ENCODE measurements at places on chromosomes 11 and 22.

DNA sequence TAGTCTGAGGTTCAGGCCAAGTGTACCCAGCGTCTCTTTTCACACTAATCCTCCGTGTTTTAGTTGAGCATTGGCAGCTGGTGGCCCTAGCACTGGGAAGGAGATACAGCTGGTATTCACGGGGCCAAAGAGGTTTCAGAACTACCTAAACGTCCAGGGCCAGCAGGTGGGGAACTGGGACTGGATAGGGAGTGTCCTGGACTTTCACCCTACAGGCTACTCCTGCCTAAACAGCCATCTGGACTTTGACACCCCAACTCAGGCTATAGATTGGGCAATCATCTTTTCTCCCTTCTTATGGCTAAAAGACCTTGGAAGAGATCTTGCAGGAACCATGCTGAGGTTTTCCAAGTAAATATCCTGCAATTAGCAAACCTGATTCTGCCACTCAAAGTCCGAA, 2.8 kb downstream of the SPON1 start:
- DNase-seq = no peak

- DNase-seq = no peak
Measured at GRCh38 chr11:77801477-77801876, 19.0 kb downstream of the RSF1 start.

- no peak for DNase-seq
Measured at GRCh38 chr22:32991353-32992101, 66.7 kb downstream of the SYN3 start.

- no peak for DNase-seq
Measured at GRCh38 chr22:27183474-27183873, 526.1 kb downstream of the MIAT start.

DNA sequence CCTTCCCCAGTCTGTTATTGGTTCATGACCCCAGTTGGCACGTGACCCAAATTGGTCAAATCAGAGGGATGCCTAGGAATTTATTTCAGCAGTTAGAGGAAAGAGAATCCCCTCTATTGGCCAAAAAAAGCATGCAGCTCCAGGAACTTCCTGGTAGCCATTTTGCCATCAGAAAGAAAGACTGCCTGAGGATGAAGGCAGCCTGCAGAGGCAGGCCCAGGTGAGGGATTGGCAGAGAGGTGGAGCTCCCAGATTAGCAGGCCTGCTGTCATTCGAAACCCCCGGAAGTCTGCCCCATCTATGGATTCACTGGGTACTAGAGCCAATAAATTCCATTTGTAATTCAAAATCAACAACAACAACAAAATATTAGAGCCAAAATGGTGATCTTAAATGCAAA, 207.6 kb downstream of the CWF19L2 start:
- no peak for DNase-seq

All from activated CD4-positive, alpha-beta T cell treated with anti-CD3 and anti-CD28 coated beads, Interleukin-2, amount 50 U/mL, for 4 hours (primary cell).